AG04449 (cell line): ENCODE measurements at places on chromosomes 6 and 20.

DNA sequence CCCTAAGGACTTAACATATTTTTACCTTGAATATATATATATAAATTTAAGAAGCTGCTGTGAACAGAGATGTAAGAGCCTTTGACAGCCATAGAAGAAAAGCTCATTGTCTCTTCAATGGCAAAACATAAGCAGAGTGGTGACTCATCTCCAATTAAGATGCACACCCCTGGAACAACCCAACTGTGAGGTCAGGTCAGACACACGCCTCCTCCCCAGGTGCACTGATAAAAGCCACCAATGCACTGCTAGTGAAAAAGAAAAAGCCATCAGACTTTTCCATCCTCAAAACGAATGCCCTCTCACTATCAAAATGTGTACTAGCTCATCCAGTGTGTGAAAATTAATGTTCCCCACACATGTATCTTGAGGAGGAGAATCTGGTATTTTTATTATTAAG lies 100.1 kb downstream of the SMLR1 start:
- no peak for DNase-seq

- no peak for DNase-seq
Observed at GRCh38 chr6:5067305-5067704, 17.8 kb upstream of the PPP1R3G start.

- no peak for DNase-seq
Observed at GRCh38 chr6:113170454-113170853, 686.7 kb upstream of the MARCKS start.

GRCh38 chr6:33018418-33018817 lies 9.0 kb upstream of the HLA-DOA start:
- no peak for DNase-seq

- DNase-seq, result no peak
Observed at GRCh38 chr20:58635279-58635665, 15.8 kb upstream of the STX16 start.

- no peak for DNase-seq
Observed at GRCh38 chr6:26317503-26317902, 47.5 kb upstream of the BTN3A2 start.

GRCh38 chr20:44954211-44954610 lies 6.0 kb downstream of the TOMM34 start:
- DNase-seq, result no peak

GRCh38 chr20:22688485-22688884 lies 104.1 kb upstream of the FOXA2 start:
- DNase-seq, result no peak

DNA sequence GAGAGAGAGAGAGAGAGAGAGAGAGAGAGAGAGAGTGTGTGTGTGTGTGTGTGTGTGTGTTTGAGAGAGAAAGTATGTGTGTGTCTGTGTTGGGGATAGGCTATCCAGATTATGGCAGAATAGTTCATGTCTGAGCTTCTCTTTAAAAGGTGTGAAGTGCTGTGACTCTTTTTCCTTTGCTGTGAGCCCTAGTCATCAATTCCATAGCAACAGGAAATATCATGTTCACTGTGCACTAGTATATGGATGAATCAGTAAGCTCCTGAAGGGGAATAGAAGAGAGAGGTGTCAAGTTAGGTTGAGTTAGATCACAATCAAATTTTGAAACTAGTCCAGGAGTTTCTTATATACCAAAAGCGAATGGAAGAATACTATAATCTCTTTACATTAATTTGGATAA lies 318.7 kb downstream of the RFPL4B start:
- DNase-seq, result no peak

GRCh38 chr6:20705741-20706140 lies 171.5 kb downstream of the CDKAL1 start:
- no peak for DNase-seq

DNA sequence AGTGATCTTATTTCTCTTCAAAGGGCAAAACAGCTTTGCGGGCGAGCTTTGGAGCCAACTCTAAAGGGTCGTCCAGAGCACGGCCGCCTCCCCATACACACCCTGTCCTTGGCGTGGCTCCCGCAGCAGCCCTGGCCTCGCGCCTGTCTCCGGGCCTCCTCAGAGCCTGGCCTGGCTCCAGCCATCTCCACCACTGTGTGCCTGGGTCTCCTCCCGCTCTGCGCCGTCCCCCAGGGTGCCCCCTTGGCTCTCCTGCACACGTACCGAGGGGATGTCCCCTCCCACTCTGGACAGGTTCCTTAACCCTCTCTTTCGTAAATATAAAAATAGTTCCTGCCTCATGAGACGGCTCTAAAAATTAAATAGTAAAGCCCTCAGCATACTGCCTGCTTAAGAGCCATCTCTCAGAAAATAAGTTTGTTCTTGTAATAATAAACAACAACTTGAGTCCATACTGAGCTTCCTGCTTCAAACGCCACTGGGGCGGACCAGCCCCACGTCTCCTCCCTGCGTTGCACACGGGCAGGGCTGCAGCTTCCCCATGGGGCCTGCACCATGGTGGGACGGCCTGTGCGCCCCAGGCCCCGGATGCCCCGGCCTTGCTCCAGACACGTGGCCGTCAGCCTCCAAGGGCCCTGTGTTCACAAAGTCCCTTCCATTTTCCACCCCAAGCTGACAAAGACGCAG lies 226.2 kb downstream of the TTLL2 start:
- DNase-seq, result no peak

DNA sequence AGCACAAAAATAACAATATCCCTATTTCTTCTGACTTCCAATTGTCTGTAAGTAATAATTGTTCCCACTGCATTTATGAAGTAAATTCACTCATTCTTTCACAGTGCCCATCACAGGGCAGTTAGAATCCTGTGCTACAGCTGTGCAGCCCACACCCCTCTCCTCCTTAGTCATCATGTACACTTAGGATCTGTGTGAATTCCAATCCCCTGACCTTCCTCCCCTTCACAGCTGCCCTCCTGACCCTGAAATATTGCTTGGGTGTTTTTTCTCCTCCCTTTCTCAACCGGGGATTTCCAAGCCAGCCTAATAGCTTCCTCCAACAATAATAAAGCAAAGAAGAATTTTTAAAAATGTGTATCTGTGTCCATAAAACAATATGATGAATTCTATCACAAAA lies 91.5 kb upstream of the BEND6 start:
- DNase-seq, result no peak

DNA sequence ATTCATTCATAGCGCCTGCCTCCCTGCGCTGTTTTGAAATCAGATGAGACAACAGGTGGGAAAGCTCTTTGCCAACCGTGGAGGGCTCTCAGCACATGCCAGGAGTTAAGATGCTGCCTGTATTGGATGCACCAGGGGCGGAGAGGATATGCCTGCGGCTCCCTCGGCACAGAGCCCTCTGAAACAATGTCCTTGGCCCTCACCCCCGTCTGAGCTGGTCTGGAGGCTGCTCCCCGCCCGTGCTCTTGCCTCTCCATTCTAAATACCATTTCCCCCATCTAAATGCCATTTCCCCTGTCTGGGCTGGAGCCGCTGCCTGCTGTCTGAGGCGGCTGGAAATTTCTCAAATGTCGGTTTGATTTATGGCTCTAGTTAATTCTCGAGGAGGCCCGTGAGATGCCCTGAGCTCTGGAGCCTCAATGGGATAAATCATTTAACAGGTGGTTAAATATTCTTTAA lies 50.8 kb upstream of the MLN start:
- no peak for DNase-seq

DNA sequence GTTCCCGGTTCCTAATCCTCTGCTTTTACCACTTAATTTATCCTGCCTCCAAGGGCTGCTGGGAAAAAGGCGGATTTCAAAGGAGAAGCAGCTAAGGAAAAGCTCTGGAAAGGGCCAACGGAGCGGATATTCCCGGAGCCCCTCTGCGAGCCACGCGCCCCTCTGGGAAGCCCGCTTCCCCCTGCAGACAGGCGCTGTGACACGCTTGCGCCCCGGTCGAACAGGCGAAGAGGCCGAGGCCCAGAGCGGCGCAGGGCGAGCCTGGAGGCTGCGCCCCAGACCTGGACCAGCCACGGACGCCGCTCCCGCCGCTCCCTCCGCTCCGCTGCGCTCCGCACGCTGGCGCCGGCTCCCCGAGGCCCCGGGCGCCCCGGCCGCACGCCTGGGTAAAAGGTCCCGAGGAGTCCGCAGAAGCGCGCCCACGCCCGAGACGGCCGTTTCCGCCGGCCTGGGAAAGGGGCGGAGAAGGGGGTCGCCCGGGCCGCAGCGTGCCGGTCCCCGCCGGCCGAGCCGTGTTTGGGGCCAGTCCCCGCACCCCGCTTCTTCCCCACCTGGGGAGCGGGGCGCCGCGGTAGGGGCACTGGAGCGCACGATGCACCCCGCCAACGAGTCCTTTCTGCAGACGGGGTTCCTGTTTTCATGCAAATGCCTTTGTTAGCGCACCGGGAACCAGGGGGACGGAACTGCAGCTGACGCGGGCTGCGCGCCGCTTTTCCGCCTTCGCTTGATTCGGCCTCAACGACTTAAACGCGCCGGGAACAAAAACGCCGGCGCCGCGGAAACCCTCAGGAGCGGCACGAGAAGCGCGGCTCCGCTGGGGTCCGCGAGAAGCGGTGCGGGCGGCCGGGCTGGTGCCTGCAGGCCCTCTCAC lies 91.9 kb upstream of the SIRPA start:
- no peak for DNase-seq

- DNase-seq, result no peak
Observed at GRCh38 chr6:32203426-32204267, 11.2 kb upstream of the GPSM3 start.

DNA sequence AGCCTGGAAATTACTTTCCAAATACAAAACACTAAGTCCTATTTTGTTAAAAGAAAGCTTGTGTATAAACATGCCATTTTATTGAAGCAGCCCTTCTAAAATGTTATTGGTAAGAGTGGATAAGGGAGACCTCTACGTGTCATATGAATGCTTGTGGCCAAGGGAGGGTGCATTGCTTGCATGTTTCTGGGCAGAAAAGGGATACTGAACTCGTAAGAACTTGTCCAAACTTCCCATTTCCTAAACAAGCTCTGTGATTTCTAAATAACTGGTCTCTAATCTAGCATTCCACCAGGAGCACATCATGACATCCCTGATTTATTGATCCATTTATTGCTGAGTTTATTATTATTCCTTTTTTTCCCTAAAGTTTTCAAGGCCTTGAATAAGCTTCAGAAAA lies 474.1 kb downstream of the CD109 start:
- DNase-seq, result peak; percentile 79

GRCh38 chr20:19741924-19742323 lies 16.1 kb upstream of the RIN2 start:
- no peak for DNase-seq

- no peak for DNase-seq
Observed at GRCh38 chr20:58447511-58448391, 58.7 kb downstream of the VAPB start.

DNA sequence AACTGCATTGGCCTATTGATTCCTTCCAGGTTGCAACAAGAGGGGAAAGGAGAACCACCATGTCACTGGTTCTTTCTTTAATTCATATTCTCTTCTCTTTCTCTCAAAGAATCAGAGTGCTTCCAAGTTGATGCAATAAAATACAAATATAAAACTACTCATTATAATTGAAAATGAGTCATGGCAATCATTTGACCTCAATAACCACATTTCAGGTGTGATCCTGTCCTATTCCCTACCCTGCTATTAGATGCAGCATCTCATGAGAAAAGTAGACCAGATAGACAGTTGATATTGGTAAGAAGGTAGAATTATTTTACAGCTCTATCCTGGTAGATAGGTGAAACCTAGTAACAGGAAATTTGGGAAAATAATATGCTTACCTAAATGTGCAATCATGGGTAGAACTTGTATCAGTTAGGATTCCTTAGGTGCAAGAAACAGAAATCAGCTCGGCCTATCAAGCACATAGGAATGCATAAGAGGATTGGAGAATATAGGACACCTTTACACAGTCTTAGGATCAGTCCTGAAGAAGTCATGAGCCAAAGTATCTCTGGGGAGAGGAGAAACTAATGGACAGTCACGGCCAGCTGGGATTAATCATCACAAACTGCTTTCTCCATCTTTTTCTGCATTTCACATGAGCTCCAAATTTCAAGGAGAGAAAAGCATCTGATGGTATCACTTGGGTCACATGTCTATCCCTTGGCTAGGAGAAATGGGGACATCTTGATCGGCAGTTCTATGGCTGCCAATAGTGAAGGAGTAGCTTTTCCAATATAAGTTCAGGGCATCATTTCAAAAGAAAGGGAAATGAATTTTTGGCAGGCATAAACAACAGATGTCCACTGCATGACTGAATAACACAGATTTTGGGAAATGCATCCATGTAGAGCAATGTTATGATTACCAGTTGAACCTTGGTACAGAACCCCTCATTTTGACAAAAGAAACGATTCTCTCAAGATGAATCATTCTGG lies 19.3 kb upstream of the RNF146 start:
- DNase-seq, result no peak

- no peak for DNase-seq
Observed at GRCh38 chr6:119205911-119206618, 127.6 kb upstream of the FAM184A start.

- no peak for DNase-seq
Observed at GRCh38 chr20:57501461-57502335, 23.2 kb downstream of the CTCFL start.

GRCh38 chr20:15726416-15726815 lies 846.8 kb downstream of the KIF16B start:
- no peak for DNase-seq

DNA sequence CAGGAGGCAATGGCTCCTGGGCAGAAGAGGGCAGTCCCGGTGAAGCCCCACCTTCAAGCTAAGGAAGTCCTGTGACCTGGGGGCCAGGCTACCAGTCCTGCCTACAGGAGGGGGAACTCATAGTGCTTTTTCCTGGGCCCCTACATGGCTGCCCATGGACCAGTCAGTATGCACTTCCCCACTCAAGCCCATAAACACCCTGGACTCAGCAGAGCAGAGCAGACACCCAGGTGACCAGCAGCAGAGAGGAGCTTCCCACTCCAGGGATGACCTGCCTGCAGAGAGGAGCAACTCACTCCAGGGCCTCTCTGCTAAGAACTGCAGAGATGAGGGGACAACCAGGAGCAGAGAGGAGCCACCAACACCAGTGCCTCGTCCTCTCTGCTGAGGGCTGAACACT lies 14.3 kb upstream of the ABCC10 start:
- DNase-seq, result no peak

DNA sequence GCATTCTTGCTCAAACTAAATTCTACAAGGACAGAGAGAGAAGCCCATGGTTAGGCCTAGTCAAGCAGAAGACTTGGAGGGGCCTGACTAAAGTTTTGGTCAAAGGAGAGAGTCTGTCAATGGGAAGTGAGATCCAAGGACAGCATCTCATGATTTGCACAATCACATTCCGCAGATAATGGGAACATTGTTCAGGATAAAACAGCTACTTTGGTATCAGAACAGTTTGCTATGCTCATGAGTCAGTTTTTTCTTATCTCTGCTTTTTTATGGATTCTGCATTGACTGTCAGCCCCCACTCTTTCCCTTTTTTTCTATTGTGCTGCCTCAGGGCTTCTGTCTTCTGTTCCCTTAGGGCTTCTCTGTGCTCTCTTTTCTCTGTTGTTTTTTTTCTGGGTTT lies 28.6 kb downstream of the AKAP7 start:
- no peak for DNase-seq
